T-helper 9 cell (primary cell): ENCODE measurements at places on chromosomes 5 and 9.

GRCh38 chr9:107703651-107704050 lies 214.1 kb upstream of the KLF4 start:
- DNase-seq, result no peak

GRCh38 chr5:124744170-124744971 lies 2.1 kb downstream of the ZNF608 start:
- no peak for DNase-seq

DNA sequence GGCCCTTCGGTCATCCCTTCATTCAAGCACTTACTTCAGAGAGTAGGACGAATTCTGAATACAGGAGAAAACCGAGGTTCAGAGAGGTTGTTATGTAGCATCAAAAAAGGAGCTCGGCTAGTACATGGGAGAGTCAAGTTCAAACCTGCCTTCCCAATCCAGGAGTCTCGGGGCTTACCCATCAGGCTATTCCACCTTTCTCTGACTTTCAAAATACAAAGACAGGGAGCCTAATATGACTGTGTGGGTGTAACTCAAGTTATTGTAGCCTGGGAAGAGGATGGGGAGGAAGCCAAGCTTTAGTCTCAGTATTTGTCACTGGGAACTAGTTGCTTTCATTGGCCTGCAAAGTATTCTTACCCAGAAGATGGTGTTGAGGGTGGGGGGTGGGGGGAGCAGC lies 274.8 kb upstream of the PANK3 start:
- no peak for DNase-seq

GRCh38 chr9:84893419-84894128 lies 224.0 kb downstream of the NTRK2 start:
- DNase-seq, result no peak

DNA sequence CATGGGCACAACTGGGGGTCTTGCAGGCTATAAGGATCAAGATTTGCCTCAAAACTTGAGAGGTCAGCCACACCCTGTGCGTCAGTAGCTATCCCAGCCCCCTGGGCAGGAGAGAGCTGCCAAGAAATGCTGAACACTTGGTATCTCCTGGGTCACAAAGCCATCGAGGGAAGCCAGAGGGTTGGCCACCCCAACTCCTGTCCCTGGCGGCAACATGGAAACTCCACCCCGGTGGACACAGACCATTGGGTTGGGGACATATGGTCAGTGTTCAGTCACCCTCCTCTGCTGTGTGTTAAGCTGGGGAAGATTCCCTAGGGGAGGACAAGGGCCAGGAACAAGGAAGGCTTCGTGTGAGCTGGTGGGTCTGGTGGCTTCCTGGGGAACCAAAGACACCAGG lies 140.6 kb downstream of the C5orf15 start:
- DNase-seq, result no peak

GRCh38 chr9:124664143-124664542 lies 107.0 kb downstream of the NR6A1 start:
- no peak for DNase-seq

- no peak for DNase-seq
These were observed 510.2 kb downstream of the PRELID2 start for GRCh38 chr5:145324767-145325479.

DNA sequence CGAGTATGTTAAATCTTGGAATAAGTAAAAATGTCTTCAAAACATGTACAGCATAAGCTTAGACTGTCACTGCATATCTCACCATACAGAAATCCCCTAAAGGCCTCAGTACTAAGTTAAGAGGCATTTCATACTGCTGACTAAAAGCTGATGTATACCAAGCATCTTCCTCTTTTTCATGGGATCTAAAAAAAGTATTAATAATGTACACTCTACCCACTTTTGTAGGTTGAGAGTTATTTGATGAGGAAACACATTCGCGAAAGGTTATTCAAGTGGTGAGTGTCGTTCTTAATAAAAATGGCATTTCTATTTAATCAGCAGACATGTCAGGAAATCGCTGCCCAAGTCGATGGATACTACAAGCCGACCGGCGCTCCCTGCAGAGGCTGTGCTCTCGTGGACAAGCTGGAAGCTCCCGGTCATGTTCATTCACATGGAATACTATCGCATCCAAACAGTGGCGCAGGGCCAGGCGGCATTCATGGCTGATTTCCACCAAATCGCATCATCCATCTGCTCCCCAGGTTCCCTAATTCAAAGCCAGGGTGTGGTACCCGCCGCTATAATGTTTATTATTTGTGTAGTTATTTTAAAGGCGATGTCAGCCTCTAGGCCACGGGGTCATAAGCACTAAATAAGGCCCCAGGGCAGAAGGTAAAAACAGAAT lies 724 bp downstream of the SGTB start:
- peak; percentile 7 for DNase-seq

DNA sequence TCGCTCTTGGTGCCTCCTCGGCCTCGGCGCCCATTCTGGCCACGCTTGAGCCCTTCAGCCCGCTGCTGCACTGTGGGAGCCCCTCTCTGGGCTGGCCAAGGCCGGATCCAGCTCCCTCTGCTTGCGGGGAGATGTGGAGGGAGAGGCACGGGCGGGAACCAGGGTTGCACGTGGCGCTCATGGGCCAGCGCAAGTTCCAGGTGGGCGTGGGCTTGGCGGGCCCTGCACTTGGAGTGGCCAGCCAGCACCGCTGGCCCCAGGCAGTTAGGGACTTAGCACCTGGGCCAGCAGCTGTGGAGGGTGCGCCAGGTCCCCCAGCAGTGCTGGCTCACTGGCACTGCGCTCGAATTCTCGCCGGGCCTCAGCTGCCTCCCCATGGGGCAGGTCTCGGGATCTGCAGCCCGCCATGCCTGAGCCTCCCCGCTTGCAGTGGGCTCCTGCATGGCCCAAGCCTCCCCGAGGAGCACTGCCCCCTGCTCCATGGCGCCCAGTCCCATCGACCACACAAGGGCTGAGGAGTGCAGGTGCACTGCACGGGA lies 106.4 kb downstream of the SMC2 start:
- no peak for DNase-seq

GRCh38 chr5:76104027-76104426 lies 20.8 kb downstream of the SV2C start:
- DNase-seq, result no peak

- no peak for DNase-seq
These were observed 91.1 kb downstream of the ZNF608 start for GRCh38 chr5:124655251-124655917.

GRCh38 chr9:104073098-104073769 lies 20.9 kb upstream of the SMC2 start:
- no peak for DNase-seq

- DNase-seq, result no peak
These were observed 64.6 kb upstream of the RASGRF2 start for GRCh38 chr5:80895523-80895922.

- peak; percentile 38 for DNase-seq
These were observed 44.8 kb downstream of the PARP8 start for GRCh38 chr5:50711280-50711679.

DNA sequence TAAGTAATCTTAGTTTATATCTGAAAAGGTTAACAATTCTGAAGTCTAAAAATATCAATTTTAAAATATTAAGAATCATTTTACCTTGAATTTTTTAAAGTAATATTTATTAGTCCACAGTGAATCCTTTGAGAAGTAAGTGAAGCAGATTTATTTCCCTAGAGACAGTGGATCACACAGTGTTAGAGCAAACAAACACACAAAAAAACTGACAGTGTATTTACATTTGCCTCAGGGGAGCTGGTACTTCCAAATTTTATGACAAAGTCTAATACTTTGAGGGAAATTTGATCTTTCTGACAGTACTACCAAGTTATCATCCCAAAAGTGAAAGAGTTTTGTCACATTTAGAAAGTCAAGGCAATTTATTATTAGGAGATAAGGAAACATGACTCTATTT lies 1750.6 kb upstream of the CDH9 start:
- no peak for DNase-seq

DNA sequence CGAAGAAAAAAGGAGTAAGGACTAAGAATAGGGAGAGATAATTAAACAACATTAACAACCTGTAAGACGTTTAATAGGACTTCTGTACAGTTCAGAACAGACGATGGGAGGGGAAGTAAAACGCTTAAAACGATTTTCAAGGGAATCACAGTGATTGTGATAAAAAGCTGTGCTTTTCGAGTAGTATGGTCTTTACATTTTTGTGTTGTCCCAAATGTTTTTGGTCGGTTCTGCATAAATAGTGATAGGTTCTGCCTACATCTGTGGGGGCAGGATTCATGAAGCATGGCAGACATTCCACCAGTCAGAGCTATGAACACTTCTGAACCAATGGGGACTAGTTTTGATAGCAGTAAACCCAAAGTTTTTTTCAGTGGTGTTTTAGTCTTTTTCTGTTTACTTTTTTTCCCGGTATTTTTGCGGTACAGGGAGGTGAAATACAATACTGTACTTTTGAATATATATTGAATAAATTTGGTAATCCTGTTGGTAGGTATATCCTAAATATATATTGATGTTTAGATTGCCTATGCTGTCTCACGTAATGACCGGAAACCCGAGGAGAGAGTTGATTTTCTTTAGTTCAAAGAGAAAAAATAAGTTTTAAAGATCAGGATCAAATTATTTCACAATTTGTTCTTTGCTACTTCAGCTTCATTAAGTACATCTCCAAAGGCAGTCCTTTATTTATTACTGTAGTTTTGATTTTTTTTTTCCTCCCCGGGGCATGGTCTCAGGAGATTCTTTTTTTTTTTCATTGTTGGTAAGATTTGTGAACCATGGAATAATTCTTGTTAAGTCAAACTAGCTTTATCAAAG lies 1.3 kb downstream of the ERBIN start:
- no peak for DNase-seq

- no peak for DNase-seq
These were observed 64.5 kb downstream of the PAM start for GRCh38 chr5:102819634-102820033.

- no peak for DNase-seq
These were observed 18.4 kb downstream of the MSANTD3 start for GRCh38 chr9:100445161-100445902.

DNA sequence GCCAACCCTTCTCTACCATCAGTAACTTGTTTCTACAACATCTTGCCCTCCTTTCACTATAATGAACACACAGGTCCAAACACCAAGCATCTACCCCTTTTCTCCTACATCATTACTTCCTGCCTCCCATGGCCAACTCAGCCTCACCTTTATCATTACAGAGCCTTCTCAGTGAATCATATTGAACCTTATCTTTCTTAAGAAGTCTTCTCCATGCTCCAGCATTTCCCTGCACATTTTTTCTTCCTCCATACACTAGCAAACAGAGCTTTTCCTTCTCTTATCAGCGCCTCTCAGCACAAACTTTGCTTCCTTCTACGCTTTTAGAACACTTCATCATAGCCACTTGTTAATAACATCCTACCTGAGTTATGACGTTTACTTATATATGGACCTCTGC lies 148.2 kb downstream of the ARL15 start:
- DNase-seq, result no peak

GRCh38 chr5:132778129-132778528 lies 1.1 kb upstream of the SEPTIN8 start:
- no peak for DNase-seq

- no peak for DNase-seq
These were observed 59.9 kb upstream of the CER1 start for GRCh38 chr9:14782286-14783051.
